ENCODE measurements at places on chromosomes 4 and X. TPM values are rescaled to one million over a fixed set of nuclear protein-coding genes. Genes with fewer than 3 reads are reported as not detected.
A peak's percentile ranks its signal among the peaks of the same experiment; 100 is the strongest.

DNA sequence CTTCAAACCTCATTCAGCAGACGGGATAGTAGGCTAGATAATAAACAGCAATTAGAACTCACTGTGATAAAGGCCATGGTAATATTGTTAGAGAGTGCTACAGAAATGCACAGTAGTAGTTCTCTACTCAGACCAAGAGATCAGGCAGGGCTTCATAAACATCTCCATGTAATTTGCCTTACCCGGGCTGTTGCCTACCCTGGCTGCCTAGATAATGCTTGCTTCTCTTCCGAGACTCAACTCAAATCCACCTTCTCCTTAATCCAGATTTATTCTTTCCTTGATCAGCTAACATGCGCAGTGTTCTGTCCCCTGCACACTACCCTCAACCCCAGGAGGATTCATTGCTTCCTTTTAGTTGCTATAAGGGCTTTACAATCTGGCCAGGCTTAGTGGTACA is 21.8 kb downstream of the ANK2 start:
- DNase-seq, result no peak

ITM2A gene
- 135 TPM for total RNA-seq

DNA sequence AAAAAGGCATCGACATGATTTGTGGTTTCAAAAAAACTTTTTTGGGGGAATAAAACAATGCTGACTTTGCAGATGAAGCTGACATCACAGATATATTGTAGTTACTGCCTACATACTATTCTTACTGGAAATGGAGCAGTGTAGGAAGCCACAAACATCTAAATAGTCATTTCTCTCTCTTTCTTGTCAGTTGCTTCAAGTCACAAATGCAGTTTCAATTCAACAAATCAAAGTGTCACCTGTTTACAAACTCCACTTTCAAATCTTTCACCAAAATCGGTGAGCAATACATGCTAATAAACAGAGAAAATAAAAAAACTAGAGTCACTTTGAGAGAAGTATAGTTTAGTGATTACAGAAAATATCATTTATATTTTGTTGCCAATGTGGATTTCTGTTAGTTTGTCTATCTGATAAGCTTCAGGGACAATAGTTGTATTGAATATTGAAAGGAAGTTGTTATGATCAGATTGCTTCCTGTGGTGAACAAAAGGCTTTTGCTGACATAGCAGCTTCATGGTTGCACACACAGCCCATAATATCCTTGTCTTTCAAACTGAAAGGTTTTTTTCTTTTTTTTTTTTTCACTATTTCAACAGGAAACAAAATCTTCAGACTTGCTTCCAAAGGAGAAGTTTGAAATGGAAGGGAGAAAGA is 49.7 kb upstream of the PTPN13 start:
- DNase-seq, result peak; percentile 19

GRCh38 chrX:91108761-91109160 is 325.9 kb upstream of the PABPC5 start:
- no peak for DNase-seq

TEX13D gene
- not detected for total RNA-seq
